ENCODE measurements at places on chromosomes 12 and 14. TPM values are rescaled to one million over a fixed set of nuclear protein-coding genes. Genes with fewer than 3 reads are reported as not detected.
A peak's percentile ranks its signal among the peaks of the same experiment; 100 is the strongest.

GRCh38 chr12:131608740-131609690, 101.9 kb upstream of the SFSWAP start:
- H3K27me3 ChIP-seq = peaks cover 17% of the 10 kb centered on the region
- H3K4me1 ChIP-seq = peaks cover 24% of the 10 kb centered on the region
- no peak overlapping the region for H3K27ac ChIP-seq

DNA sequence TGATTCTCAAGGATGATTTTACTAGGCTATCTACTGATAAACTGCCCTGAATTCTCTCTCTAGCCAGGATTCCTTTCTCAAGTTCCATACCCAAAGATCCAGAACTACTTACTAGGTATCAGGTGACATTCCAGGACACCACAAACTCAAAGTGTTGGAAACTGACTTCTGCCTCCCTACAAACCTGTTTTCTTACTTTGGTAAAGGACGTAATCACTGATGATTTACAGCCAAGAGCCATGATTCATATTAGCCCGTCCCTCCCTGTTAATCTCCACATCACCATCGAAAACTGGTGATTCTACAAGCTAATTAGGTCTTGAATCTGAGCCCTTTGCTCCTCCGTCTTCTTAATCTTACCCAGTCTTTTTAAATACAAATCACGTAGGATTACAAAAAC, 1.0 kb upstream of the ATG14 start:
- DNase-seq = no peak
- no peak overlapping the region for H3K4me3 ChIP-seq
- peaks cover 16% of the 10 kb centered on the region for H3K4me1 ChIP-seq
- H3K27ac ChIP-seq = no peak overlapping the region
- H3K27me3 ChIP-seq = no peaks in the 10 kb centered on the region
- H3K36me3 ChIP-seq = no peaks in the 10 kb centered on the region

- no peak for DNase-seq
- H3K36me3 ChIP-seq = no peaks in the 10 kb centered on the region
- H3K27me3 ChIP-seq = no peaks in the 10 kb centered on the region
Measured at GRCh38 chr12:111673503-111673902, 12.3 kb downstream of the BRAP start.

GRCh38 chr12:69425417-69425816, 44.8 kb upstream of the FRS2 start:
- H3K4me3 ChIP-seq = no peak overlapping the region
- H3K27me3 ChIP-seq = no peaks in the 10 kb centered on the region
- DNase-seq = no peak
- no peak overlapping the region for H3K27ac ChIP-seq

DNA sequence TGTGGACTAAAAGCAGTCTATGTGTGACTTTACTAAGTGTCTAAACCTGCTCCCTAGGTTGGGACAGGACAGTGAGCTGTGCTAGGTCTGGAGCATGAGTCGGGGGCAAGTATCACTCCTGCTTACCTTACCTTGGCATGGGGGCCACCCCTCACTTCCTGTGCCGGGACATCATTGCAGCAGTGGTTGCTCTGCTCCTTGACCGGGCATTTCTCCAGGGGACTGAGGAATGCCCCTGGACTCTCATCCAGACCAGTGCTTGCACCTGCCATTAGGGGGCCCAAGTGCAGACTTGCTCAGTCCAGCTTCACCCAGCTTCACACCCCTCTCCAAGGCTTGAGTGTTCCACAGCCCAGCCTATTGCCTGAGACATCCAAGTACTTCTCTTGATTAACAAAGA, 84.7 kb upstream of the NELL2 start:
- no peaks in the 10 kb centered on the region for H3K4me1 ChIP-seq
- H3K4me3 ChIP-seq = no peak overlapping the region
- no peak for DNase-seq
- no peaks in the 10 kb centered on the region for H3K36me3 ChIP-seq
- no peaks in the 10 kb centered on the region for H3K27me3 ChIP-seq

- no peak overlapping the region for H3K4me3 ChIP-seq
- H3K27me3 ChIP-seq = no peaks in the 10 kb centered on the region
- no peak overlapping the region for H3K27ac ChIP-seq
- H3K36me3 ChIP-seq = no peaks in the 10 kb centered on the region
Measured at GRCh38 chr14:100885617-100886016, 17.9 kb downstream of the RTL1 start.

- no peaks in the 10 kb centered on the region for H3K27me3 ChIP-seq
- H3K36me3 ChIP-seq = no peaks in the 10 kb centered on the region
- H3K27ac ChIP-seq = no peak overlapping the region
- no peaks in the 10 kb centered on the region for H3K4me1 ChIP-seq
Measured at GRCh38 chr14:98133806-98134205, 1138.2 kb downstream of the BCL11B start.

- no peak overlapping the region for H3K27ac ChIP-seq
- peaks cover 2% of the 10 kb centered on the region for H3K27me3 ChIP-seq
- H3K36me3 ChIP-seq = no peaks in the 10 kb centered on the region
- DNase-seq = no peak
Measured at GRCh38 chr12:21675641-21676040, 18.0 kb upstream of the LDHB start.

DNA sequence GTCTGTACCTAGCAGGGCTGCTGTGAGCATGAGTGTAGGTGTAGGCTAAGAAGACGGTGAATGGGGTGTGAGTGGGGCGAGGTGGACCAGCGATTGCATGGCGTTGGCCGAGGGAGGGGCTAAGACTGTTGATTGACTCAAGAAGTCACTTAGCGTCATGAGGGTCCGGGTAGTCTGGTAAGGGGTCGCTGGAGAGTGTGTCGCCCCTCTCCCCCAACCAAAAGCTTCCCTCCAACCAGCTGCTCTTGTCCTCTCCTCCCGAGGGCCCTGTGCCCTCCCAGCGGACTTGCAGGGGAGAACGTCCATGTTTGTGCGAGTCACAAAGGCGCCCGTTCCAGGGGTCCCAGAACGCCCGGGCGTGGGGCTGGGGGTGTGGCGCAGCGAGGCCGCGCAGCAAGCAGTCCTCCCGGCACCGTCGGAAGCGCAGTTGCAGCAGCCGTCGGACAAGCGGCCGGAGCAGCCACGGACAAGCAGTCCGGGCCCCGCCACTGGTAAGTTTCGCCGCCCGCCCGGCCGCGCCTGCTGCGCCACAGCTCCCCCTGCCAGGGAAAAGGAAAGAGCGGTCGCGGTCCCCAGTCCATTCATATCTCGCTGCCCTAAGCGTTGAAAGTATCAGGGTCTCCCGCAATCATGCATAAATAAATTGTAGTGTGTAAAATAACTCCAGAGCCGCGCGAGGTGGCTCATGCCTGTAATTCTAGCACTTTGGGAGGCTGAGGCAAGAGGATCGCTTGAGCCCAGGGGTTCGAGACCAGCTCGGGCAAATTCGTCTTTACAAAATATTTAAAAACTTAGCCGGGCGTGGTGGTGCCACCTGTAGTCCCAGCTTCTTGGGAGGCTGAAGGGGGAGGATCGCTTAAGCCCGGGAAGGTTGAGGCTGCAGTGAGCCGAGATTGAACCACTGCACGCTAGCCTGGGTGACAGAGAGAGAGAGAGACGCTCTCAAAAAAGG, at the start of gene CCDC63:
TSS of gene CCDC63 (plus strand) at position 373 of the 952 bp plus-strand sequence. CDS start 5,968 bp downstream, outside the sequence.
- peak; percentile 67 for DNase-seq
- H3K4me3 ChIP-seq = peak within 1 kb of the TSS; percentile 48
- H3K27ac ChIP-seq = no peak within 1 kb of the TSS
- no peaks in the 10 kb centered on the region for H3K36me3 ChIP-seq
- H3K4me1 ChIP-seq = peaks cover 4% of the 10 kb centered on the region

DNA sequence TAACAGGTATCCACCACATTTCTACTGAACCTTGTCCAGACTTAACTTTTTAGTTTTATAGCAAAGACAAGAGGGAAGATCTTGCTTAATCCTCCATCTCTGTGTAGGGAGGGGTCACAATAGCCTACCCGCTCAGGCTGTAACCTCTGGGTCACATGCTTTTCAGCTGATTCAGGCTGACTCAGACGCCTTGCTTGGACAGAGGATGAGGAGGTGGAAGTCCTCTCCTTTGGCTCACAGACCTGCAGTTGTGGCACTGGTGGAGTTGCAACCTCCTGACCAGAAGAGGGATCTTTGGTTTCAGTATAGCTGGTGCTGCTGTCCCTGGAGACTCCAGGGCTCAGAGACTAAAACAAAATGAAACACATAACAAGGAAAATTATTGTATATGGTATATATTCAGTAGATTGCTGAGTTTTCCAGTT, 16.2 kb downstream of the ACIN1 start:
- H3K4me1 ChIP-seq = no peaks in the 10 kb centered on the region
- H3K27me3 ChIP-seq = no peaks in the 10 kb centered on the region
- peaks cover 23% of the 10 kb centered on the region for H3K36me3 ChIP-seq
- no peak for DNase-seq
- H3K27ac ChIP-seq = no peak overlapping the region
- no peak overlapping the region for H3K4me3 ChIP-seq

GRCh38 chr14:42642787-42643186, 1036.1 kb downstream of the LRFN5 start:
- H3K4me1 ChIP-seq = no peaks in the 10 kb centered on the region
- no peaks in the 10 kb centered on the region for H3K27me3 ChIP-seq
- H3K27ac ChIP-seq = no peak overlapping the region
- no peak overlapping the region for H3K4me3 ChIP-seq
- DNase-seq = no peak
- no peaks in the 10 kb centered on the region for H3K36me3 ChIP-seq

GRCh38 chr12:110047297-110047940, 903 bp downstream of the C12orf76 start:
- H3K27me3 ChIP-seq = no peaks in the 10 kb centered on the region
- no peaks in the 10 kb centered on the region for H3K36me3 ChIP-seq
- no peak overlapping the region for H3K27ac ChIP-seq
- H3K4me3 ChIP-seq = peak overlapping the region; percentile 74

- H3K27ac ChIP-seq = no peak overlapping the region
- no peaks in the 10 kb centered on the region for H3K4me1 ChIP-seq
- H3K27me3 ChIP-seq = no peaks in the 10 kb centered on the region
- H3K36me3 ChIP-seq = no peaks in the 10 kb centered on the region
Measured at GRCh38 chr12:80321653-80322052, 122.4 kb upstream of the PTPRQ start.

GRCh38 chr14:98916476-98916875, 355.5 kb downstream of the BCL11B start:
- no peak overlapping the region for H3K27ac ChIP-seq
- no peaks in the 10 kb centered on the region for H3K36me3 ChIP-seq
- no peaks in the 10 kb centered on the region for H3K4me1 ChIP-seq
- no peak for DNase-seq
- H3K4me3 ChIP-seq = no peak overlapping the region

DNA sequence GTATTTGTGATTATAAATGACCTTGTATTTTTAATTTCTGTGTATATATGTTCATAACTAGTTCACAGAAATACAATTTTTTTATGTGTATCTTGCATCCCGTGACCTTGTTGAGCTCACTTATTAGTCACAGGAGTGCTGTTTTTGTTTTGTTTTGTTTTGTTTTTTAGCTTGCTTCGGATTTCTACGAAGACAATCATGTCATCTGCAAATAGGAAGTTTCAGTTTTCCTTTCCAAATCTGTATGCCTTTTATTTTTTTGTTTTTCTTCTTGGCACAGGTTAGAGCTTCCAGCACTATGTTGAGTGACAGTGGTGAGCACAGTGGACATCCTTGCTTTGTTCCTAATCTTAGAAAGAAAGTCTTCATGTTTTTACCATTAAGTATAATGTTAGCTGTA, 229.2 kb upstream of the GARIN6 start:
- H3K27ac ChIP-seq = no peak overlapping the region
- H3K4me1 ChIP-seq = no peaks in the 10 kb centered on the region
- H3K4me3 ChIP-seq = no peak overlapping the region
- no peaks in the 10 kb centered on the region for H3K27me3 ChIP-seq

GRCh38 chr12:106071686-106072085, 67.1 kb downstream of the NUAK1 start:
- no peaks in the 10 kb centered on the region for H3K36me3 ChIP-seq
- no peak overlapping the region for H3K4me3 ChIP-seq
- DNase-seq = no peak
- no peaks in the 10 kb centered on the region for H3K27me3 ChIP-seq

FAM90A1 gene
- total RNA-seq = 0.17 TPM

LALBA gene
- total RNA-seq = not detected

SLCO1A2 gene
- 0.17 TPM for total RNA-seq

CLECL1 gene
- 37.8 TPM for total RNA-seq

EEF1AKMT3 gene
- total RNA-seq = 1.3 TPM

OR11H6 gene
- total RNA-seq = not detected

SERPINA12 gene
- not detected for total RNA-seq

SLC7A8 gene
- 1.1 TPM for total RNA-seq

AP4S1 gene
- 15.9 TPM for total RNA-seq

Data from B cell (primary cell).